ENCODE measurements at places on chromosomes 1 and 21.

GRCh38 chr1:53354119-53354518 lies 26.2 kb upstream of the LRP8 start:
- no peak for DNase-seq

- no peak for DNase-seq
Measured at GRCh38 chr1:108961198-108961597, 2.1 kb downstream of the CLCC1 start.

- no peak for DNase-seq
Measured at GRCh38 chr1:63987014-63987627, 213.3 kb downstream of the ROR1 start.

DNA sequence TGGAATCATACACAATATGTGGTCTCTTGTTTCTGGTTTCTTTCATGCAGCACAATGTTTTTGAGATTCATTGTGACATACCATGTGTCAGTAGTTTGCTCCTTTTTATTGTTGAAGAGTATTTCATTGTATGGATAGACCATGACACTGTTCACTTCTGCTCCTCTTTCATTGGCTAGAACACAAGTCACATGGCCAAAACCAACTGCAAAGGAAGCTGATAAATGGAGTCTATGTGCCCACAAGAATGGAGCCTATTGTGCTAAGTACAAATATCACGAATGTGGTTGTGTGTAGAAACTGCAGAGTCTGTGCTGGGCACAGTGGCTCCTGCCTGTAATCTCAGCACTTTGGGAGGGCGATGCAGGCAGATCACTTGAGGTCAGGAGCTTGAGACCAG lies 28.6 kb upstream of the FNBP1L start:
- DNase-seq: no peak

DNA sequence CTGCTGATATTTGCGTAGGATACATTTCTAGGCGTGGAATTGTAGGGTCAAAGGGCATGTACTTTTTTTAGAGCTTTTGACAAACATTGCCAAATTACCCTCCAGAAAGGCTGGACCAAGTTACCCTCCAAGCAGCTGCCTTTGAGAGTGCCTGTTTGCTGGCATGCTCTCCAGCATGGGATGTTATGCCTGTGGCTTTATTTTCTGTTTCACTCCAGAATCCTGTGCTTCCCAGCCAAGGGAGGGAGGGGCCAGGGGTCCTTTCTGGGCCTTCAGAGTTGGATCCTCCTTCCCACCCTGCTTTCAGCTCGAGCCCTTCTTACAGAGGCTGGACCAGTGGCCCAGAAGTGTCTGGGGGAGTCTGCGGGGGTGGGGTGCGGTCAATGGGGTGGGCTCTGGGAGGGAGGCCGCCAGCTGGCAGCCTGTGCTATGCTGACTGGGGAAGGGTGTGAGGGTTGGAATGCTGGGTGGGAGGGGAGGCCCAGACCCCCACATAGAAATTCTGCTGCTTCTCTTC lies 81.2 kb downstream of the EPHB2 start:
- DNase-seq: no peak

GRCh38 chr1:171179318-171180227 lies 5.5 kb upstream of the FMO2 start:
- no peak for DNase-seq

DNA sequence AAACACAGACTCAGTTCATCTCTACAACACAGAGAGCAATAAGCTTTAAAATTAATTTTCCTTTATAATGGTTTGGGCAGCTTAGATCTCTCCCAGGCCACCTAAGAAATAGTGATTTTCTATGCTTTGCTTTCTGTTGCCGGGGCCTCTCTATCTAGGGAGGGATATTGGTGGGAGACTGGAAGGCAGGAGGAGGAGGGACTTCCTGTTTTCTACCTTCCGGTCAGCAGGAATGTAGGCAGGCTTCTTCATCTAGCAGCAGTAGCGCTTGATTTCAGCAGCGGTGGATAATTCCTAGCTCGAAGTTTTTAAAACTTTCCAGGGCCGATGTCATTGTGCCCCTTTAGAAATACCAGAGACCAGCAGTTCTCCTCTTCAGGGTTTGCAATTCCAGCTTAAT lies 5.1 kb upstream of the DESI2 start:
- DNase-seq: no peak

DNA sequence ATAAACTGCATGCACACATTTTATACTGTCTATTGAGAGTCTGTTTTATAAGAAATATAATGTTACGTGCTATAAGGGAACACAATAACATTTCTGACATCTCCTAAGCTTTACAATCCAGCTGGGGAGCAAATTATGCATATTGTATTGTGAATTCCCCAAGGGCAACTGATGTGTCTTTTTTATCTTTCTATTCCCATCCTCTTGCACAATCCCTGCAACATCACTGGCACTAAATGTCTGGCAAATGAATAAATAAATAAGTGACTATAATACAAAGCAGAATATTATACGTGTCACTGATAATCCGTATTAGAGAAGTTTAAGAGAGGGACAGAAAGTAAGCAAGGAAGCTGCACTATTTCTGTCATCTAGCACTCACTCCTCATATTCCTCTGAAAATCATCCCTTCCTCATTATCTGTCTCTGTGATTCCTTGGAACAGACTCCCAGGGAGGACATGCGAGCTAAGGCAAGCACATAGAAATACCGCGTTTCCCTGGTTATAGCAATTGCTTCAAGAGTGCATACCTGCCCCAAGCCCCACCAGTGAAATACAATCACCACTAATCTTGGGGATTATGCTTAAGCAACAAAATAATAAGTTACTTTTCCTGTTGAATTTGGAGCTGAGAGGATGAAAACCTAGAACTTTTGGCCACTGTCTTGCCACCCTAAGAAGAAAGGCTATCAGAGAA lies 205.4 kb downstream of the SMYD3 start:
- no peak for DNase-seq

- DNase-seq: no peak
Measured at GRCh38 chr1:10765304-10765703, 31.1 kb downstream of the CASZ1 start.

DNA sequence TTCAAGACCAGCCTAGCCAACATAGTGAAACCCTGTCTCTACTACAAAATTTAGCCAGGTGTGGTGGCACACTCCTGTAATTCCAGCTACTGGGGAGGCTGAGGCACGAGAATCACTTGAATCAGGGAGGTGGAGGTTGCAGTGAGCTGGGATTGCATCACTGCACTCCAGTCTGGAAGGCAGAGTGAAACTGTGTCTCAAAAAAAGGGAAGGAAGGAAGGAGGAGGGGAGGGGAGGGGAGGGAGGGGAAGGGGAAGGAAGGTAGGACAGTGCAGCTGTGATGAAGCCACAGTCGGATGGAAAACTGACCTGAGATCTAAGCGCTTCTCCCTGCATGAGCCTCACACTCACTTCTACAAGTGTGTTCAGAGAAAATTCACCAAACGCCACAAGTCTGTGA lies 22.0 kb upstream of the FHAD1 start:
- DNase-seq: no peak

- DNase-seq: no peak
Measured at GRCh38 chr1:12081648-12082396, 18.7 kb downstream of the TNFRSF8 start.

DNA sequence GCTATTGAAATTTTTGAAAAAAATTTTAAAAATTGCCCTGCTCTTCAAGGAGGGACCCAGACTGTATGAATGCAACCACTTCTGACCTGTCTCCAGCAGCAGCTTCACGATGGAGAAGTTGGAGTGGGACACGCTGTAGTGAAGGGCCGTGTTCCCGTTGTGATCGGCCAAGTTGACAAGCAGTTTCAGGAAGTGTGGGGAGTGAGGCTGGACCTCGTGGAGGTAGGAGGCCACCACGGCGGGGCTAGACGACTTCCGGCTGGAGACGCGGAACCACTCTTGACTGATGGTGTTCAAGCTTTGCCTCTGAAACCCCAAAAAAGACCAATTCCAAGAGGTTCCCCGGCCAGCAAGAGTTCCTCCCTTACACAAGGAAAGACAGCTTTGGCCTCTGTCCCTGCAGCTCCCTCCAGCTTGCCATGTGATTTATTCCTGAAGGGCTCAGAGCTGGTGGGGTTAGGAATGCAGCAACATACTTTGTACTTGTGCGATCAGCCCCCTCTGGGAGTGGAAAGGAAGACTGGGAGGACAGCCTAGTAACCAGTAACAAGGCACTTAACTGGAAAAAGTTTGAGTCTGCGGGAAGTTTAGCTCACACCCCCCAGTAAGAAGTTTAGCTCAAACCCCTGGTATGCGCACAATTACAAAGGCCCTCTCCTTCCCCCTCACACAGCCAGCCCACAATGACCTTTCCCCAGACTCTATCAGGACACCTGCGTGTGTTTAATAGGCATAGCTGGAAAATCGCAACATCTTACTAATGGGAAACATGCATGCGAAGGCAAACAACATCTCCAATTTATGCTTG lies 56.0 kb downstream of the KANK4 start:
- DNase-seq: no peak

DNA sequence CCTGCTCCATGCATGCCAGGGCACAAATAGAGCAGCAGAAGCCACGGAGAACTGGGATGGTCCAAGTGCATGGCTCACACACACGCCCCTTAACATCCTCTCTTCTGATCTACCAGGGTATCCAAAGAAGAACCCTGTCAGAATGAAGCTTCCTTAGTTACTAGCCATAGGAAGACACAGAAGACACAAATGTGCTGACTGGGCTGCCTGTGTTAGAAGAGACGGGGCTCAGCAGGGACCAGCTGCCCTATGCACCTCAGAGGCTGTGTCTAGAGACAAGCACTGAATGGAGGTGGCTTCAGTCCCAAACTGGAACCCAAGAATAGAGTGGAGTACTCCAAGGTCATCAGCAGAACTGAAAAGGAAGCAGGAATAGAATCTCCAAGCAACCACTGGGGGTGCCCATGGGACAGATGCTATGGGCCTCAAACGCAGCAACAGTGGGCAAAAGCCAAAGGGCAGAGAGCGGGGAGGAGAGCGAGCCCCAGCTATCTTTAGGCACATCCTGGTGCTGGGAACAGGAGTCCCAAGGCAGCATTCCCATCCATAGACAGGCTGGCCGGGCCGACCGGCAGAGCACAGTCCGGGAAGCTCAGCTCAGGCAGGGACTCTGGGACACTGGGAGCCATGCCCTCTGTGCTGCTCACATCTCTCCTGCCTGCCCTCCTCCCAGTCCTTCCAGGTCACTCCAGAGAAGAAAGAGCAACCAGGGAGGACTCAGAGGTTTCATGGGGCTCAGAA lies 9.5 kb downstream of the SLC6A9 start:
- DNase-seq: no peak

DNA sequence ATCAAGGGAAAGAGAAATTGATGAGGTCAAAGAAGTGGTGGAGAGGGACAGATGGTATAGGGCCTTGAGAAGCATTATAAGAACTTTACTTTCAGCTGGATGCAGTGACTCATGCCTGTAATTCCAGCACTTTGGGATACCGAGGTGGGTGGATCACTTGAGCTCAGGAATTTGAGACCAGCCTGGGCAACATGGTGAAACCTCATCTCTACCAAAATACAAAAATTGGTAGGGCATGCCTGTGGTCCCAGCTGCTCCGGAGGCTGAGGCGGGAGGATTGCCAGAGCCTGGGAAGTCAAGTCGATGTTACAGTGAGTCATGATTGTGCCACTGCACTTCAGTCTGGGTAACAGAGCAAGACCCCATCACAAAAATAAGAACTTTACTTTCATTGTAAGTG lies 5.7 kb downstream of the TMEM50A start:
- DNase-seq: no peak

- DNase-seq: no peak
Measured at GRCh38 chr1:172351346-172351745, 69.1 kb upstream of the C1orf105 start.

DNA sequence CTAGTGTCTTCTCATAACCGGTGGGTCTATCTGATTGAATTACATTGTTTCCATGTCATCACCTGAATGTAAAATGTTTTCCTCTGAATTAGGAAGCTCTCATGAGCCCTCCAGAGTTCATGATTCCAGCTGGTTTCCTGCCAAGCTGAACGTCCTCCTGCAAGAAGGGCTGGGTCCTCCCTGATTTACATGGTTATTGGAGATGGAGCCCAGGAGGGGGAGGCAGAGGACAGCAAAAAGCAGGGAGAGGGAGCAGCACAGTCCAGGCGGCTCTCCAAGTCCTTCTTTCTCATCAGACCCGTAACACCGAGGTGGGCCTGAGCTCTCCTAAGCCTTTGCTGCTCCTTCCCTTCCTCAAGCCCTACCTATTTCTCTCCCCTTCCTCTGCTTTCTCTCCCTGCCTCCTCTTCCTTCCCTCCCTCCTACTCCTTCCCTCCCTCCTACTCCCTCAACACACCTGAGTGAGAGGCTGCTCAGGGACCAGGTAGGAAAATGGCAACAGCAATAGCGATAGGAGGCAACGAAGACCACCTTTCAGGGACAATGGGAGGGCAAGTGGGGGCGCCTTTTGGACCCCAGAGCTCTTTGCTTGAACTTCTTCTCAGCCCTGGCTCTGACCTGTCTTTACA lies 265.9 kb downstream of the PRDM2 start:
- peak; percentile 74 for DNase-seq

DNA sequence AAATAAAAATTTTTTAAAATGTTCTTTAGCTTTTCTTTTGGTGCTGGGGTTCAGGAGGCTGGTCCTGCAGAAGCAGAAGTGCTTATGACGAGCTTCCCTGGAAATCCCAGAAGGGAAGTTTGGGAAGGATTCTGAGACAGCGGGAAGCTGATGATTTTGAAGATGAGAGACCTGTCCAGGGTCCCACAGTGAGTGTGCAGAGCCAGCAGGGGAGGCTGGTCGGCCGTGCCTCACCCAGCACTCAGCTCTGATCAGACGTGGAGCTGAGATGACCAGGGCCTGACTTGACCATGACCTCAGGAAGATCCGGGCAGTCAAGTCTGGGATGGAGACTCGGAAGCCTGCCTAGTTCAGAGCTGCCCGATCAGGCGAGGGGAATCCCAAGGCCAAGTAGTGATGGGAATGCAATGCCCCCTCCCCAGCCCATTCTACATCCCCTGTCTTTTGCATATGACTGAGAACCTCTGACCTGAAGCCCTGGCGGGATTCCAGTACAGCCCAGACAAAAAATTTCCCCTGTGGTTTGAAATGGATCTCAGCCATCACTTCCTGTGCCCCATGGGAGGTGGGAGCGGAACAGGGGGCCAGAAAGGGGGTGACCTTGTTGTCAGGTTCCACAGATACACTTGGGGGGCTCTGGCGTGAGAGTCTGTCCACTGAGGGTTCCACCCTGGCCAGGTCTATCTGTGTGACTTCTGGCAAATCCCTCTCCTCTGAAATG lies 96.8 kb upstream of the RUNX3 start:
- DNase-seq: no peak

GRCh38 chr1:165117482-165117881 lies 239.0 kb downstream of the LMX1A start:
- DNase-seq: peak; percentile 76

- DNase-seq: peak; percentile 75
Measured at GRCh38 chr1:28737307-28738132, 780 bp downstream of the YTHDF2 start.

- DNase-seq: no peak
Measured at GRCh38 chr1:211543025-211543424, 35.9 kb downstream of the SLC30A1 start.
